Liver (tissue), 10 donors: ENCODE measurements at places on chromosomes 7 and 10.

- no peak for DNase-seq
Observed at GRCh38 chr10:76779796-76780301, 857.8 kb downstream of the KCNMA1 start.

DNA sequence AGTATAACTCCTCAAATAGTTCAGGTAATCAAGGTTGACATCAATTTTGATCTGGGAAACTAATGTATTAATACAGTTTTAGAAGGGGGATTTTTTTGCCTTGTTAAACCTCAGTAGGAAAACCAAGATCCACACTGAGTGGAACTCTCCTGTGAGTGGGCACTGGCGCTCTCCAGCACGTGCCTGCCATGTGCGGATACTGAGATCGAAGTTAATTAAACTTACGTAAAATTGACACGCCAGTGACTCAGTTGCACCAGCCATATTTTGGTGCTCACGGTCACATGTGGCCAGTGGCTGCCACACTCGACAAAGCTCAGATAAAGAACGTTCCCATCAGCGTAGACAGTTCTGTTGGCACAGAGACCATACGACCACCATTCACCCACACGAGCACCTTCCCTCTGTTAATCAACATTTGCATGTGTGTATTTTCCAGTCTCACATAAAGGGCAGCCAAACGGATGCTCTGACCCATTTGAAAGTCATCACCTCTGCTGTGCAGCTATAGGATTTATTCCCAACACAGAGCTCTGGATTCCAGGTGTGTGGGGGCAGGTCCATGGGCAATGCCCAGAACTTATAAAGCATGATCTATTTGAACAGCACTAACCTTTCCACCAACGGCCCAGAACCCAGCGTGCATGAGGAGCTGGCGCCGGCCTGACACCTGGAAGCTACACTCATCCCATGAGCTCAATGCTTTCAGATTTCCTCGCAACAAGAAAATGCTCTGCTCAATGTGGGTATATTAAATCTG, 77.7 kb downstream of the VIPR2 start:
- DNase-seq, result peak; percentile 4

GRCh38 chr7:131568970-131569369, 12.5 kb upstream of the PODXL start:
- no peak for DNase-seq

DNA sequence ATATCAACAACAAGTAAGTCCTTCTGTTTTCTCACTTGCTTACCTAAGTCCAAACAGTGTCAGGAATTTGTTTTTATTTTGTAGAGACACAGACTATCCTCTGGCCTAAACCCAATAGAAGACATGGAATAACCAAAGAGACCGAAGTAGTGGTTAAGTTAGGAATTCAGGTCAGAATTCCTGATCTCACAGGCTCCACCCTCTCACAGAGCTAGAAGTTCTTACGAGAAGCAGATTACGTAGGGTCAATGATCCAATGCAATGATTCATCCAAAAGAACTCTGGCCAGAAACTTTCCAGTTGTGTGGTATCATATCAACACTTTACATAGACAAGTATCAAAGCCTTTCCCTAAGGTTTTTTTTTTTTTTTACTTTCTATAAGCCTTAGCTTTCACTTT, 73.8 kb downstream of the IQUB start:
- DNase-seq, result no peak

DNA sequence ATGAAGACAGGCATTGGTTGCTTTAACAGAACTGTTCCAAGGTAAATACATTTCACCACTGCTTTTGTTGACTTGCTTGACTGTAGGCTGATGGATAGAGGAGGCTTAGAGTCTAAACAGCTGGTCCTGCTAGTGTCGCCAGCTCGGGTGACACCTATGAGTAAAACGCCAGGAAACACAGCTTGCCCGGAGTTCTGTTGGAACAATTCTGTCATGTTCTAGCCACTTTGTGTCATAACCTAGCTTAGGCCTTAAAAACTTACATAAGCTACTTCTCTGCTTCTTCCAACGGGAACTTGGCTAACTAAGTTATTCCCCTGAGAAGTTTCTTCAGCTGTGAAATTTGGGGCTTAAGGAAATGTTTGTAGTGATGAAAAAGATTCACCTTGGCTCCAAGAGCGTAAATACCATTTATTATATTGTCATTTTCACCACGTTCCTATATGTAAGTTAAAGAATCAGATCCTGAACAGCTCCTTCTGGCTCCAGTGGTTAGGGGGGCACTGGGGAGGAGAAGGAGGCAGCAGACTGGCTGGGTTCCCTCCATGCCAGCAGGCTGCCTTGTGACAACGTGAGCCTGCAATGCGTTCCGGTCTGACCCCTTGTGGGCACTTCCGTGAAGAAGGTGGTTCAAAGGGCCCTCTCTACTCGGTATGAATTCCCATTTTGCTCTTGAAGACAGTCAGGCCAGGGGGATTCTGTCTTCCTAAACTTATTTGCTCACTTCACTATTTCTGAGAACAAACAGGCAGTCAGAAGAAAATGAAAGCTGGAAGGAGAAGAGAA, 253.2 kb downstream of the BMPER start:
- DNase-seq, result no peak

DNA sequence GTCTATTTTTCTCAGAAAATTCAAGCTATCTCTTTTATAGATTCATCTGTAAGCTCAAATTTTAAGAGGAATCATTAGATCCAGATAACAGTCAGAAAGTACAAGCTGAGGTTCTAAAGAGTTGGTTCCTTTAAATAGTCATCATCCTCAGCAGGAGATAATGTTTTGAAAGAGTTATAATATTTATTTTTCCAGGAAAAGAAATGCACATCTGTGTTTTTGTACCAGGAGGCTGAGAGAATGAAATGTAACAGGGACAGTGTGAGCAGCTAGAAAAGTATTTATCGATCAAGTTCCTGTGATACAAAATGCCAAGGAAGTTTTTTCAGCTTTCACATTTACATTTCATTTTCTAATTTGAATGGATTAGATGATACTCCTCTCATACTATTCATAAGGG, 120.2 kb upstream of the LRRTM3 start:
- no peak for DNase-seq

DNA sequence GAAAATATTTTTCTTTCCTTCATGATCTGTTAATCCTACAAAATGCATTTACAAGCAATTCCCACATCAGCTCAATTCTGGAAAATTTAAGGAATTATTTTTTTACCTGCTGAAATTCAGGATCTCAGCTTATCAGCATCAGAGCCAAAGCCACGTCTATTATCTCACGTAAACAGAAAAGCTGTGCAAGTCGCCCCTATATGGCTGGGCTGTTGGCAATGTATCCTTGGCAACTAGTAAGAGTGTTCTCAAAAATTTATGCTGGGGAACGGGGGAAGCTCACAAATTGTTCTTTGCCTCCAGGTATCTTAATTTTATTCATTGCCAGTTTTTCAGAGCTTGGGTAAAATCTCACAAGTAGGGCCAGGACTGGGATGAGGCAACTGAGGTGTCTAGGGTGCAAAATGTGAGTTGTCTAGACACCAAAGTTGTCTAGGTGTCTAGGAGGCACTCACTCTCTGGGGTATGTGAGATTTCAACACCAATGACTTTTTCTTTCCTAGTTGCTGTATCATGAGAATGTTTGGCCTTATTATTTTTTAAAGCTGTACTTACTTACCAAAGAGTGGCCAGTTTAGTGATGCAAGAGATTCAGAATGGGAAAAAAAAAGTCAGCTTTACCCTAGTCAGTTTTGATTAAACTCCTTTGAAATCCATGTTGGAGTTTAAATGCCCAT, 5.1 kb downstream of the GSTO2 start:
- DNase-seq, result no peak

DNA sequence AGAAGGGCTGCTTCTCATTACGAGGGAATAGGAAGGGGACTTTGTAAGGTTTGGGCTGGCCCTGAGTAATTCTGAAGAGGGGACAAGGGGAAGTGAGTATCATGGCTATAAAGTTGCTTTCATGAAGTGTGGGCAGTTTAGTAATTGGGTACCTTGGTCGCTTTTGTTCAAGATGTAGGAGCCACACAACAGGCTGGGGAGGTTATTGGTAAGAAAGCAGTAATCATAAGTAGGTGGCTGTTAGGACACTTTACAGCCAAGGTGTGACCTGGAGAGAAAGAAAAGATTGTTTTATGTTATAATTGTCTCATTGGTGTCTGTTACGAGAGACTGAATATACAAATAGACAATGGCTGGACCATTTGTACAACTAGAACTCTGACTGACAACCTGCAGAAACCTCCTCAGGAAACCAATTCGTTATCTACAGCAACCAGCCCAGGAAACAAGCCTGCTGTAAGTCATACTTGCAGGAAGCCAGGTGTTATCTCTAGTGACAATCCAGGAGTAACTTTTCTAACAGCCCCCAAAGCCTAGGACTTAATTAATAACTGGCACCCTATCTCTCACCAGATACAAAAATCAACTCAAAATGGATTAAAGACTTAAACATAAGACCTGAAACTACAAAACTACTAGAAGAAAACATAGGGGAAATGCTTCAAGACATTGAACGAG, 5.0 kb upstream of the CCM2 start:
- DNase-seq, result no peak

DNA sequence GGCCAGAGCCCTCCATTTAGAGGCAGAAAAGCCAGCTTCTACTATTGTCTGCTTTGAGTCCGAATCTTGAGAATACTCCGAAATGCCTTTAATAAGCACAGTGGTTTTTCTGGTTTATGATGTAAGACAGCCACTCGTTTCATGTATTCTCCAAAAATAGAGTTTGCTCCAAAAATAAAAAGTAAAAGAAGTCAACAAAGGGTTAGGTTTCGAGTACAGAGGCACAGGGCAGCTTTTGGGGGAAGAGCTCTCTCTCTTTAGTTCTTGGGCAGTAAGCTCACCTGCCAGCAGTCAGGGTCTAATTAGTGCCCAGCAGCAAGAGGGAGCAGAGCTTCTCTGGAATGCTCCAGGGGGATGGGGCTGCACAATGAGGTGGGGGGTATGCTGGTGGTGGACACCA, 20.2 kb downstream of the CREB3L2 start:
- DNase-seq, result no peak

DNA sequence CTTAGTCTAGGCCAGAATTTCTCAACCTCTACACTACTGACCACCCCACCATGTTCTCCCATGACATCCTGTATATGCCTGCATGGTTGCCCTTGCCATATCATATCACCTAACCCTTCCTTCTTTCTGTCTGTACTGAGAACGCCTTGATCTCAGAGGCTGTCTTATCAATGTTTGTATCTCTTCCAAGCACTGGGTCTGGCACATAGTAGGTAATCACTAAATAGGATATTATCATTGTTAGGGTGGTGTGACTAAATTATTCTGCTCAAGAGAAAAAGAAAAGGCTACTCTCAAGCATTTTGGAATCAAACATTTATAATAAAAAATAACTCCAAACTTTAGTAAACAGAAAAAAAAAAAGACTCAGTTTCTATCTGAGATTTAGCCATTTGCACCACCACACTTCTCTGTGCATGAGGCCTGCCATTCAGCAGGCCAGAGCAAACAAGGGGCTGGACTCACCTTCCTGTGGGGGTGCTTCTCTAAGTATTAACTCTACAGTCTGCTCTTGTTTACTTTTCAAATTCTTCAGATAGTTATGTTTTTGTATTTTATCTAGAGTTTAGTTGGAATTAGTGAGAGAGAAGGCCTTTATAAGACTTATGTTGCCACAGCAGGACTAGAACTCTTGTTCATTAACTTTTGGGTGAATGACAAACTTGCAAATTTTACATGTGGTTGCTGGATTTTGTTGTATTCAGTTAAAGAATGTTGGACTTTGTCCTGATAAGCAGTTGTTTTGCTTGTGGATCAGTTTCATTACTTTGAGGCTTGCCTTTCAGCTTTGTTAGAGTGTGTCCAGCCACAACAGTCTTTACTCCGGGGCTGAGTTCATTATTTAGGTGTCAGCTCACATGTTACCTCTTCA, 5.4 kb downstream of the AGBL3 start:
- DNase-seq, result no peak

DNA sequence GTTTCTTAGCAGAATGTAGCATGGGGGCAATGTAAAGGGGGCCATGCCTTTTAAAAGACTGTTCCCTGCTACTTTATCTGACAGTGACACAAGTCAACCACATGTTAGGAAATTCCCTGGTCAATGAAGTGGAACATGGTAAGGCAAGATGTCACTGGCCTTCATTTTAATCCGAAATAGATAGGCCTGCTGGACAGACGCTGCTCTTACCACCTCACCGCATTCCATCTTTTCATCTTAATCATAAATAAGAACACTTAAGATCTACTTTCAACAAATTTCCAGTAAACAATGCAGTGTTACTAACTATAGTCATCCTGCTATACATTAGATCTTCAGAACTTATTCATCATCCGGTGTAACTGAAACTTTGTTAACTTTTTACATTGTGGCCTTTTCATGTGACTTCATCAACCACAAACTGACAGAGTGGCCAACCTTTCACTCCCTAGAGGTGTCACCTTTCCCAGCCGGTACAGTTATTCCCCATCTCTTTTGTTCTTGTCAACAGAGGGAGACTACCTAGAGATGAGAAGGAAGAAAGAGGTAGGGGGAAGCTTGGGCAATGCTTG, 15.6 kb downstream of the ASB4 start:
- no peak for DNase-seq

GRCh38 chr7:70829221-70830059, 302.5 kb upstream of the GALNT17 start:
- peak; percentile 54 for DNase-seq
